ENCODE measurements at places on chromosomes 13 and 19. TPM values are rescaled to one million over a fixed set of nuclear protein-coding genes. Genes with fewer than 3 reads are reported as not detected.
A peak's percentile ranks its signal among the peaks of the same experiment; 100 is the strongest.

DNA sequence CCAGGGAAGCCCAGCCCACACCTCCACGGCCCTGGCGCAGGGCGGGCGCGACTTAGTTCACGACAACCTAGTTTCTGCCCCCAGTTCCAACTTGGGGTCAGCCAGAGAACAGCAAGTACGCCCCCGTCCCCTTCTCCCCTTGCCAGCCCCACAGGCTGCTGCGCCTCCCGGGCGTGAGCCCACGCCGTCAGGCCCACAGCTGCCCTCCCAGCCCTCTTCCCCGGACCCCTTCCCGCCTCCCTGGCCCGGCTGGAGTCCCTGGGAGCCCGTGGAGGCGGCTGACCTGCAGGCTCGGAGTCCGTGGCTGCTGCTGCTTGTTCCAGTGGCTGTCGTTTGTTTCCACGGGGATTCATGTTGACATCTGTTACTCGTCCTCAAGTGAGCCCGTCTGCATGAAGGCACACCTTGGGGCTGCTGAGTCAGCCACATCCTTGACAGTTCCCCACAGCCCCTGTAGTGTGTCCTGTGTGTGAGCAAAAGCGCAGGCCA is 86.0 kb downstream of the ATP11A start:
- no peak overlapping the region for H3K4me3 ChIP-seq
- DNase-seq: no peak
- no peaks in the 10 kb centered on the region for H3K4me1 ChIP-seq
- no peak overlapping the region for H3K27ac ChIP-seq

DNA sequence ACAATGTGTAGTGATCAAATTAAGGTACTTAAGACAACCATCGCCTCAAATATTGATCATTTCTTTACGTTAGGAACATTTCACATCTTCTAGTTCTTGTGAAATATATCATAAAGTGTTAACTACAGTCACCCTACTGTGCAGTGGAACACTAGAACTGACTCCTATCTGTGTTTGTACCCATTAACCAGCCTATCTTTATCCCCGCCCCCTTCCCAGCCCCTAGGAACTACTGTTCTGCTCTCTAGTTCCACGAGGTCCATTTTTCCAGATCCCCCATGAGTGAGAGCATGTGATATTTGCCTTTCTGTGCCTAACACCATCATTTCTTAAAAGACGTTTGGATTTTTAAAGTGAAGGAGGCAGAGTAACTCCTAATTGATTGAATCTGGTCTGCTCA is 24.4 kb upstream of the GGACT start:
- H3K27me3 ChIP-seq: no peaks in the 10 kb centered on the region
- no peak overlapping the region for H3K4me3 ChIP-seq
- H3K4me1 ChIP-seq: no peaks in the 10 kb centered on the region

DNA sequence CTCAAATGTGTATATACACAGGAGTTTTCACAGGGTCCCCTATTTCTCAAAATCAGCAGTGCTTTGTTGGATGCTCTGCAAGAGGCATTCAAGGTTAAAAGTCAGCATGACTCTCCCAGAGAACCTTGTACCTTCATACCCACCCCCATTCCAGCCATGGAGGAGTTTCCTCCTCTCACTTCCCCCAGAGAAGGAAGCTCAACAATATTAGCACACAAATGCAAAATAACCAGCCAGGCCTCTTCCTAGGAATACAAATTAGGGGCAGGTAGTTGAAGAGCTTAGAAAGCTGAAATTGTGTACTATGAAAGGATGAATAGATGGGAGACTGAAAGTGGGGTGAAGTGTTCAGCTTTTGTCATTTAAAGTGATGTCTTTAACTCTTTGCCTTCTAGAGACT is 43.8 kb downstream of the SPRY2 start:
- no peak overlapping the region for H3K27ac ChIP-seq
- H3K4me3 ChIP-seq: no peak overlapping the region
- DNase-seq: no peak
- H3K27me3 ChIP-seq: no peaks in the 10 kb centered on the region
- H3K36me3 ChIP-seq: no peaks in the 10 kb centered on the region

DNA sequence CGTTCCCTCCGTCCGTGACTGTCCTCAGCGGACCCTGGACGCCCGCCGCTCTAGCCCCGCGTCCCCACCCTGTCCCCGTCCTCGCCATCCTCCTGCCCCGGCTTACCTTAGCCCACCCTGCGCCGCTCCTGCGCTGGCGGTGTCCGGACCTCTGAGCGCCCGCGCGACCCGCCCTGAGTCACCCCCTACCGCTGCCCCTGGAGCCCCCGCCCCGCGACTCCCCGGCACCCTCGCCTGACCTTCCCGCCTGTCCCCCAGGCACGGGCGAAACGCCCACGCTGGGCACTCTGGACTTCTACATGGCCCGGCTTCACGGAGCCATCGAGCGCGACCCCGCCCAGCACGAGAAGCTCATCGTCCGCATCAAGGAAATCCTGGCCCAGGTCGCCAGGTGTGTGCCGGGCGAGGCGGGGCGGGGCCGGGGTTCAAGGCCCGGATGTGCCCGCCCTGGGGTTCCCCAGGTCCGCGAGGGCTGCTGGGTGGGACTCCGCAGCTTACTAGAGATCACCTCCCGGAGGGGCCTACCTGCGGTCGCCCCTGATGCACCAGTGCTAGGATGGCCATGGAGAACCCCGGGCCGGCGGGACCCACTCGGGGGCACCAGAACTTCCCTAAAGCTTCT is 5.1 kb downstream of the HMG20B start:
- no peak overlapping the region for H3K4me3 ChIP-seq
- DNase-seq: no peak
- peaks cover 2% of the 10 kb centered on the region for H3K36me3 ChIP-seq
- peaks cover 54% of the 10 kb centered on the region for H3K4me1 ChIP-seq
- no peaks in the 10 kb centered on the region for H3K27me3 ChIP-seq

GRCh38 chr13:99501184-99501847 is at the start of gene TM9SF2:
Gene TM9SF2 (plus strand): TSS chr13:99501472. CDS start chr13:99501607, 135 bp downstream.
- H3K27me3 ChIP-seq: no peaks in the 10 kb centered on the region
- H3K27ac ChIP-seq: peak within 1 kb of the TSS; percentile 91
- H3K4me1 ChIP-seq: no peaks in the 10 kb centered on the region
- no peaks in the 10 kb centered on the region for H3K36me3 ChIP-seq

- DNase-seq: no peak
- peak within 1 kb of the TSS; percentile 25 for H3K27ac ChIP-seq
- no peaks in the 10 kb centered on the region for H3K36me3 ChIP-seq
- peaks cover 11% of the 10 kb centered on the region for H3K27me3 ChIP-seq
- H3K4me1 ChIP-seq: peaks cover 17% of the 10 kb centered on the region
- no peak within 1 kb of the TSS for H3K4me3 ChIP-seq
Measured at GRCh38 chr19:10013316-10013715, at the start of gene RDH8. Gene RDH8 (plus strand): TSS chr19:10013483. CDS start chr19:10013498, 15 bp downstream.

GRCh38 chr19:2089727-2090053 is 6.4 kb downstream of the MOB3A start:
- H3K4me3 ChIP-seq: peak overlapping the region; percentile 6
- DNase-seq: no peak
- H3K27me3 ChIP-seq: no peaks in the 10 kb centered on the region
- H3K27ac ChIP-seq: peak overlapping the region; percentile 68
- no peaks in the 10 kb centered on the region for H3K36me3 ChIP-seq

DNA sequence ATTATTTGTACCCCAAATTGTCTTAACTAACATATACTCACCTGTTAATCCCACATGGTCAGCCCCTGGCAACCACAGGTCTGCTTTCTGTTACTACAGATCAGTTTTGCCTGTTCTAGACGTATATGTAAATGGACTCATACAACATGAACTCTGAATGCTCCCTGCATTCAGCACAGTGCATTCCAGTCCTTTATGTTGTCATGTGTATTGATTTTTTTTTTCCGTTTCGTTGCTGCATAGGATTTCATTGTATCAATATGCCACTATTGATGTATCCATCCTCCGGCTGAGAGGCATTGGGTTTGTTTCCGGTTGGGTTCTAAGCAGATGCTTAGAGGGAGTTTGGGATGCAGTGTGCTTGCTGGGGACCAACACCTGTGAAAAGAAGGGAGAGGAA is 36.1 kb upstream of the TNFRSF19 start:
- no peak overlapping the region for H3K27ac ChIP-seq
- no peaks in the 10 kb centered on the region for H3K36me3 ChIP-seq
- DNase-seq: no peak
- H3K4me1 ChIP-seq: no peaks in the 10 kb centered on the region

GRCh38 chr13:38730332-38730731 is 43.5 kb downstream of the FREM2 start:
- no peak for DNase-seq
- no peaks in the 10 kb centered on the region for H3K27me3 ChIP-seq
- no peaks in the 10 kb centered on the region for H3K4me1 ChIP-seq
- H3K36me3 ChIP-seq: no peaks in the 10 kb centered on the region
- no peak overlapping the region for H3K27ac ChIP-seq

DNA sequence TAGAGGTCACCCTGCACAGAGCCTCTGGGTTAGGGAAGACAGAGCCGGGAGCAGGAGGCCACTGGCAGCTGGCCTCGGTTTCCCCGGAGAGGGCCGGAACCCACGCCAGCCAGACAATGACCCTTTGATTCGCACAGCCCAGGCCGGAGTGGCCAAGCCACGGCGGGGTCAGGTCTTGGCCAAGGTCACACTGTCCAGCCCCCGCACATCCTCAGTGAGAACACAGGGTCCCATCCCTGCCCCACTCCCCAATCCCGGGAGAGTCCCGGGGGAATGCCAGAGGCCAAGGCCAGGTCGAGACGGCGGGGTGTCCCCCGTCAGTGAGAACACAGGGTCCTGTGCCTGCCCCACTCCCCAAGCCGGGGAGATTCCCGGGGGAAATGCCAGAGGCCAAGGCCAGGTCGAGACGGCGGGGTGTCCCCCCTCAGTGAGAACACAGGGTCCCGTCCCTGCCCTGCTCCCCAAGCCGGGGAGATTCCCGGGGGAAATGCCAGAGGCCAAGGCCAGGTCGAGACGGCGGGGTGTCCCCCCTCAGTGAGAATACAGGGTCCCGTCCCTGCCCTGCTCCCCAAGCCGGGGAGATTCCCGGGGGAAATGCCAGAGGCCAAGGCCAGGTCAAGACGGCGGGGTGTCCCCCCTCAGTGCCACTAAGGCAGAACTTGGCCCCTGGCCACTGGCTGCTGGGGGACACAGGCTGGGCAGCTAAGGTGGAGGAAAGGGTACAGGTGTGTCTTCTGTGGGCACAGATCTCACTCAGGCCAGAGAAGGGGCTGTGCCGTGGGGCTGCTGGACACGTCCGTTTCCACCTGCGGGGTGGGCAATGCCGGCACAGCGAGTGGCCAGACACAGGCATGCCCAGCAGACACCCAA is 1.7 kb upstream of the FSTL3 start:
- H3K4me3 ChIP-seq: no peak overlapping the region
- H3K27ac ChIP-seq: peak overlapping the region; percentile 99
- H3K27me3 ChIP-seq: no peaks in the 10 kb centered on the region
- peaks cover 73% of the 10 kb centered on the region for H3K4me1 ChIP-seq
- H3K36me3 ChIP-seq: no peaks in the 10 kb centered on the region
- DNase-seq: no peak

Gene SIGLEC9
- 5.5 TPM for total RNA-seq

Gene TDRD12
- total RNA-seq: 0.21 TPM

DNA sequence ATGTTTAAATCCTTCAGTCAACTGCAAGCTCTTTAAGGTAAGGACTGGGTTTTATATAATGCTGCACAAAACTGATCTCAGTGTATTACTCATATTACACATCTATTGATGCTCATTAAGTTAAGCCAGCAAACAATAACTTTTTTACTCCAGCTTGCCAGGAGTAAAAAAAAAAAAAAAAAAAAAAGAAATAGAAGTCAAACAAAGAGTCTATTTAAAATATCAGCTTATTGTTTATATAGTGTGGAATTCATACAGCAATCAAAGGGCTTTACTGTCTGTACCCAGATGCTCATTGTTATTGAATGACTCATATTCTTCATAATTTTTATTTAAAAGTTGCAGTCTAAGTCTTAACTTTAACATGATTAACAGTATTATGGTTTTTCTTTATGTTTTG is 21.8 kb upstream of the KBTBD7 start:
- H3K27ac ChIP-seq: no peak overlapping the region
- no peaks in the 10 kb centered on the region for H3K36me3 ChIP-seq
- no peaks in the 10 kb centered on the region for H3K4me1 ChIP-seq
- no peak overlapping the region for H3K4me3 ChIP-seq
- no peaks in the 10 kb centered on the region for H3K27me3 ChIP-seq

DNA sequence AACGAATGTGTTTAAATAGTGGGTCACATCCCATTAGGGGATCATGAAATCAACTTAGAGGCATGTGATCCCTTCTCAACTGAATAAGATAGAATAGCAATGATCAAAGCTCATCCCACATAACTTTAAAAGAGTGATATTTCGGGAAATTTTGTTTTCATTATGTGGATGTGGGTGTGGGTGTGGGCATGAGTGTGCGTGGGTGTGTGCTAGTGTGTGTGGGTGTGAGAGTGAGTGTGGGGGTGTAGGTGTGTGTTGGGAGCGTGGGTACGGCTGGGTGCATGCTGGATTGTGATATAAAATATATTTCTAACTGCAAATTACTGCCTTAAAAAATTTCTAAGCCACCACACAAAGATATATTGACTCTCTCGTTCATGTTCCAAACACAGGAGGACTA is 15.9 kb downstream of the RXFP2 start:
- H3K4me1 ChIP-seq: peaks cover 4% of the 10 kb centered on the region
- no peak overlapping the region for H3K27ac ChIP-seq
- H3K4me3 ChIP-seq: no peak overlapping the region
- no peak for DNase-seq
- H3K36me3 ChIP-seq: no peaks in the 10 kb centered on the region

Gene C13orf42
- total RNA-seq: not detected
